ENCODE measurements at places on chromosomes 1 and 21. TPM values are rescaled to one million over a fixed set of nuclear protein-coding genes. Genes with fewer than 3 reads are reported as not detected.

Gene CACNA1E
- total RNA-seq = 0.03 TPM

Gene OR10K2
- total RNA-seq = not detected

Gene TNFRSF1B
- 99.6 TPM for total RNA-seq

Gene ZNF683
- total RNA-seq = 5.3 TPM

DNA sequence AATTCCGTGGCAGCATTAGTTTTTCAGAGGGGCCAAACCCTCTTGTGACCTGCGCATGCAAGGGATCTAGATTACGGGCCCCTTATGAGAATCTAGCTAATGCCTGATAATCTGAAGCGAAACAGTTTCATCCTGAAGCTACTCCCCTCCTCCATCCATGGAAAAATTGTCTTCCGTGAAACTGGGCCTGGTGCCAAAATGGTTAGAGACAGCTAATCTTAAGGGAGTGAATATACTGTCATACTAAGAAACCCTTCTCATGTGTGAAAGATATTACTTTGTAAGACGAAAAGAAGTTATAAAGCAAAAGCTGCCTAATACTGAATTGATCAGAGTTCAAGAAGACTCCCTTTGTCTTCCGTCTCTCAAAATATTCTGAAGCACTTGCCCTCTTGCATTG is 166.3 kb downstream of the DUSP10 start:
- H3K4me1 ChIP-seq = no peaks in the 10 kb centered on the region
- no peak for DNase-seq
- no peak overlapping the region for H3K4me3 ChIP-seq
- no peak overlapping the region for H3K27ac ChIP-seq

DNA sequence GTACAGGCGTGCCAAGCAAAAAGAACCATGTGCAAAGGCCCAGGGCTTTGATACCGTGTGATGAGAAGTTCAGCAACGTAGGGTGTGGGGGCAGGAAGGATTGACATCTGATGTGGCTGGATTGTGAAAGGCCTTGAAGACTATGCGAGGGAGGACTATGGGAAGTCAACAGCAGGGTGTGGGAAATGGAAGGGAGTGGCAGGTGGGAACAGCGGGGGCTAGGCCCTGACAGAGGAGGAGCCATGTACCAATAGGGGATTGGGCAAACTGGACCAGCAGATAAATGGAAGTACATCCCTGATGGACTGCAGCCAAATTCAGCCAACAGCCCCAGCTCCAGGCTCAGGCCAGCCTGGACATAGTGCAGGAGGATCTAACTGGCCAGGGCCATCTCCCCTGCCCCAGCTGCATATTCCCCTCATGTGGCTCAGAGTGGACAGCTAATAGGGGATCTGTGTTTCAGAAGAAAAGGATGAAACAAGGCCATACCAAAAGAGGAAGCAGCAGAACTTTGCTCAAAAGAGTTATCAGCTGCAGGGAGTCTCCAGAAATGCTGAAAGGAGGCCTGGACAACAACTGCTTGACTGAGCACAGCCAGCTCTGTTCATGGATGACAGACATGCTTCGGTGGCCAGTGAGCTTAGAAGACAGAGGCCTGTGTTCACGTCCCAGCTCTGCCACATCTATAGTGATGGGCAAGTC is 140.2 kb upstream of the SGIP1 start:
- H3K4me3 ChIP-seq = no peak overlapping the region
- no peaks in the 10 kb centered on the region for H3K36me3 ChIP-seq
- H3K4me1 ChIP-seq = no peaks in the 10 kb centered on the region
- H3K27me3 ChIP-seq = no peaks in the 10 kb centered on the region

Gene CD2
- 119 TPM for total RNA-seq

DNA sequence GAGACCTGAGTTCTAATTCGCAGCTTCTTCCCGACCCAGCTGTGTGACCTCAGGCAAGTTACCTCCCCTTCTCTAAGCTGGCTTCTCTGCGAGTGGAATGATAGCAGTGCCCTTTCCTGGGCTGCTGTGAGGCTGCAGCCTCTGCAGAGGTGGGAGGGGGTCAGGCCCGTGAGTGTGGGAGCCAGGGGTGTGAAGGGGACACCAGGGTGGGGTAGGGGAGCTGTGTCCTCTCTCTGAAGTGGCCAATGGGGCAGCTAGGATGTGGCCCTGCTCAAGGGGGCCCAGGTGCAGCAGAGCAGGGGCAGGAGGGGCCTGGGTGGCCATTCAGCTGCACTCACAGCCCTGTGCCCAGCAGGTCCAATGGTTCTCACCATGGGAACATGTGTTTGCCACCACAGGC is 24.5 kb downstream of the DMRTB1 start:
- H3K4me1 ChIP-seq = no peaks in the 10 kb centered on the region
- no peak overlapping the region for H3K27ac ChIP-seq
- H3K4me3 ChIP-seq = no peak overlapping the region
- no peaks in the 10 kb centered on the region for H3K36me3 ChIP-seq
- peaks cover 54% of the 10 kb centered on the region for H3K27me3 ChIP-seq

GRCh38 chr21:36323032-36323431 is 3.0 kb downstream of the MORC3 start:
- peaks cover 15% of the 10 kb centered on the region for H3K4me1 ChIP-seq
- no peak overlapping the region for H3K27ac ChIP-seq
- no peak for DNase-seq
- H3K36me3 ChIP-seq = no peaks in the 10 kb centered on the region
- H3K27me3 ChIP-seq = no peaks in the 10 kb centered on the region

Gene NKAIN1
- total RNA-seq = 0.13 TPM

DNA sequence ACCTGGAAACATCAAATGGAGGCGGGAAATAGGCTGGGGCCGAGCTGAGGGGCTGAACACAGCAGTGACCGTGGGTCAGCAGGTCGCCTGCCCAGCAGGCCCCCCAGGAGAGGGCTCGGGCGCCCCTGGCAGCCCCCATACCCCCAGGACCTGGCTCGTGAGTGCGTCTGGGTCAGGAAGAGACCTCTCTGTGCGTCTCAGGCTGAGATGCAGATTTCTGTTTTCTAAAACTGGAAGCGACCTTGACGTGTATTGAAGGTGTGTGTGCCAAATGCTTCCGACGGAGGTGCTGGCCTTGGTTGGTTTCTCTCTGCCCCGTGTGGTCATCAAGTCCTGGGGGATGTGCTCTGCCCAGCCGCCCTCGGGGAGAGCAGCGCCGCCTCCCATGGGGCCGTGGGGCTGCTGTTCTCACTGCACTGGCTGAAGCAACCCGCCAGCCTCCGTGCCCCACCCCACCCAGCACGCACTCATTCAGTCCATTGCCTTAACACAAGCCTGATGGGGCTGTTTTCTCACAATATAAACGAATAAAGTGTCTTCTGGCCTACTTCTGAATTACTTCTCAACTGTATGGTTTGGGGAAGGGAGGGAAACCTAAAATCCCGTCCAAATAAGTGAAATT is 7.4 kb downstream of the PEX10 start:
- H3K4me3 ChIP-seq = no peak overlapping the region
- peaks cover 31% of the 10 kb centered on the region for H3K36me3 ChIP-seq
- H3K27me3 ChIP-seq = no peaks in the 10 kb centered on the region
- no peak for DNase-seq

Gene SH3BGR
- 1.8 TPM for total RNA-seq

GRCh38 chr1:18752409-18752808 is 107.1 kb downstream of the TAS1R2 start:
- no peak overlapping the region for H3K27ac ChIP-seq
- no peak overlapping the region for H3K4me3 ChIP-seq
- no peak for DNase-seq
- H3K27me3 ChIP-seq = peaks cover 13% of the 10 kb centered on the region
- H3K36me3 ChIP-seq = no peaks in the 10 kb centered on the region
